Stimulated activated CD8-positive, alpha-beta memory T cell treated with anti-CD3 and anti-CD28 coated beads, Interleukin-2, amount 100 ng/mL, for 48 hours (primary cell): ENCODE measurements at places on chromosomes 16 and 17.

DNA sequence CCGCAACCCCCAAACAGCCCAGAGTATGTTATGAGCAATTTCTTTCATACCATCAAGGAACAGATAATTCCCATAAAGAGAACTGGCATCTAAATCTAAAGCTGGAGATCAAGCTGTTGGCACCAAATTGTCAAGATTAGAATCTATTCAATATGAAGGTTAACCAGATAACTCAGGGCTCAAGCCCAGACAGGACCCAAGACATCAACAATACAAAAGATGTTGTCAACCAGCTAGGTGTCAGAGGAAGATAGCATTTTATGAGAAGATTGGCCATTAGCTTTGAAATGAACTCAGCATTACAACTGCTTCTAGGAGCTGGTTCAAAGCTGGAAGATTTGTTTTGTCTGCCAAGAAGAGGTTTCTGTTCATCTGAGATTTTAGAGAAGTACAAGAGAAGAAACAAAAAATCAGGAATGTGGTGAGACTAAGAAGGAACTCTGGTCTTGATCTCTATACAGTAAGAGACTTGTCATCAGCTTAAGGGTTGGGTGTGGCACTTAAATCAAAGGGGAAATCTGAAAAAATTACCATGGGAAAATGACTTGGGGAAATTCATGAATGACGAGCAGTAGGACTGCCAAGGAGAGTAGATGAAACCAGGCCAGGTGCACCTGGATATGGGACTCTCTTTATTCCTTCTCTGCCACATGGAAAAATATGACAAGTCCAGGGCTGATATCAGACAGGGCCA lies 64.2 kb upstream of the COX10 start:
- no peak for DNase-seq

GRCh38 chr17:50094753-50095619 lies at the start of gene PDK2:
Gene PDK2 (plus strand): TSS chr17:50095351. CDS start chr17:50095436, 85 bp downstream.
- DNase-seq = peak; percentile 90

DNA sequence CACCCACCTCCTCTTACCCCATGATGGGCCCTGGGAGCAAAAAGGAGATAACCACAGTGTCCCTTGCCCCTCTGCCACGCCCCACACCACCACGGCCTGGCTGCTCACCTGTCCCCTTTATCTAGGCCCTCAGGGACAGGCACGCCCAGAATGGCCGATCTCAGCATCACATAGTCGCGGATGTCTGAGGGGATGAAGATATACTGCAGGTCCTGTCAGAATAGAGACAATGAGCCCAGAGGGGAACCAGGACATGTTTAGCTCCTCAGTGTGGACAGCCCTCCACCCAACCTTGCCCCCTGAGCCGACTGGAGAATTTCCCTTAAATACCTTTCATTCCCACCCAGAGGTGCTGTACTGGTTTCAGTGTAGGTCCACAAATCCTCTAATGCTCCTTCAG lies 15.2 kb downstream of the ST6GALNAC2 start:
- no peak for DNase-seq

DNA sequence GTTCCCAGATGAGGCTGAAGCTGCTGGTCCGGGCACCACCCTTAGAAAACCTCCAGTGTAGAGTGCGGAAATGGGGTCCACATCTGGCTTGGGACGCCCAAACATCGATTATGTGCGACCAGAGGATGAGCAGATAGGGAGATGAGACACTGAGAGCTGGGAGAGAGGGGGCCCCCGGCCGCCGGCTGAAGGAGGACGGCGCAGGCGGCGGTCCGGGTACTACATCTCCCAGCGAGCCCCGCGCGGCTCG lies 182 bp upstream of the SPECC1 start:
- DNase-seq = no peak

GRCh38 chr17:17575360-17576251 lies 15.9 kb downstream of the PEMT start:
- no peak for DNase-seq

GRCh38 chr16:57959804-57960203 lies 11.1 kb downstream of the CNGB1 start:
- no peak for DNase-seq

- no peak for DNase-seq
These were observed 414.3 kb downstream of the RBFOX1 start for GRCh38 chr16:7746941-7747340.
